ENCODE measurements at places on chromosomes 6 and 20. TPM values are rescaled to one million over a fixed set of nuclear protein-coding genes. Genes with fewer than 3 reads are reported as not detected.
A peak's percentile ranks its signal among the peaks of the same experiment; 100 is the strongest.

GRCh38 chr6:31614075-31614619, 887 bp upstream of the AIF1 start:
- DNase-seq = no peak

GRCh38 chr6:157050537-157051265, 272.6 kb downstream of the TMEM242 start:
- no peak for DNase-seq

GRCh38 chr6:117829594-117830319, 77.3 kb upstream of the SLC35F1 start:
- DNase-seq = no peak

DNA sequence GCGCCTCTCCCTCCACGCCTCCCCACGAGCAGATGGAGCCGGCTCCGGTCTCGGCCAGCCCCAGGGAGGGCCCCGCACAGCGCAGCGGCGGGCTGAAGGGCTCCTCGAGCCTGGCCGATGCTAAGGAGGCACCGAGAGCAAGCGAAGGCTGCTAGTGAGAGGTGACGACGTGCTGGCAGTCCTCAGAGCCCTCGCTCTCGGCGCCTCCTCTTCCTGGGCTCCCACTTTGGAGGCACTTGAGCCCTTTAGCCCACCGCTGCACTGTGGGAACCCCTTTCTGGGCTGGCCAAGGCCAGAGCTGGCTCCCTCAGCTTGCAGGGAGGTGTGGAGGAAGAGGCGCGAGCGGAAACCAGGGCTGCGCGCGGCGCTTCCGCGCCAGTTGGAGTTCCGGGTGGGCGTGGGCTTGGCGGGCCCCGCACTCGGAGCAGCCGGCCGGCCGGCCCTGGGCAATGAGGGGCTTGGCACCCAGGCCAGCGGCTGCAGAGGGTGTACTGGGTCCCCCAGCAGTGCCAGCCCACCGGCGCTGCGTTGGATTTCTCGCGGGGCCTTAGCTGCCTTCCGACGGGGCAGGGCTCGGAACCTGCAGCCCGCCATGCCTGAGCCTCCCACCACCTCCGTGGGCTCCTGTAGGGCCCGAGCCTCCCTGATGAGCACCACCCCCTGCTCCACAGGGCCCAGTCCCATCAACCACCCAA, 2.5 kb upstream of the TMEM14C start:
- DNase-seq = peak; percentile 78

DNA sequence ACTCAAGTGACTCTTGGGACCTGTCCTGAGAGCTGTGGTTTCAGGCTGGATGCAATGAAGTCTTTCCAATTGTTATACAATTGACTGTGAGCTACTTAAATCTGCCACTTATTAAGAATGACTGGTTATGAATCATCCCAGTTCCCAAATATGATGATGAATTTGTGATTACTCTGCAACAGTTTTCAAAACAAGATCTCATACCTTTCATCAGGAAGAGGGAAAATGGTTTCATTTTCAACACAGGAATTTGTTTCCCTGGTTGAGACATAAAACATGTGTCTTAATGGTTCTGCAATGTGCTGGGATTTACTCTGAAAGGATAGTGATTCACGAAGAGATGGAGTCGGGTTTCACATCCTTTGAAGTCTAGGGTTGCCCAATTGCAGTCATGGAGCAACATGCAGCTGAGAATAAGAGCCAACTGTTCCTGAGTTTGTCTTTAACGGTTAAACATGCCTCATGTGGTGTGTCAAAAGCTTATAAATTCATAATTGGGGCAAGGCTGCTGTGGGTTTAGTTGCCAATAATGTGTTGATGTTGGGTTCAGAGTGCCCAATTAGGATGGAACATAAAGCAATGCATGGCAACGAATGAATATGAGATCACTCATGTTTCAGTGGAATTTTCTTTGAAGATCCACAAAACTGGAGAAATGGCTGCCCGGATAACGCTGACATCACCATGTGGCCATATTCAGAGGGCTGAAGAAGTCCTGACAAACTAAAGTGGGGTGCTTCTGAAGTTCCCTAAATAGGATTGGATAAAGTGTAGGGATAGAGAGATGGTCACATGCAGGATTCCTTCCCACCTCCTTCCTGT, 41.0 kb downstream of the CYP24A1 start:
- DNase-seq = no peak

DNA sequence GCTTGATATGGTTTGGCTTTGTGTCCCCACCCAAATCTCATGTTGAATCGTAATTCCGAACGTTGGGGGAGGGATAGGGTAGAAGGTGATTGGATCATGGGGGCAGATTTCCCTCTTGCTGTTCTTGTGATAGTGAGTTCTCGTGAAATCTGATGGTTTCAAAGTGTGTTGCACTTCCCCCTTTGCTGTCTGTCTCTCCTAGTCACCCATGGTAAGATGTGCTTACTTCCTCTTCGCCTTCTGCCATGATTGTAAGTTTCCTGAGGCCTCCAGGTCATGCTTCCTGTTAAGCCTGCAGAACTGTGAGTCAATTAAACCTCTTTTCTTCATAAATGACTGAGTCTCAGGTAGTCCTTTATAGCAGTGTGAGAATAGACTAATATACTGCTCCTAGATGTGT, 19.9 kb downstream of the PFDN4 start:
- no peak for DNase-seq

DNA sequence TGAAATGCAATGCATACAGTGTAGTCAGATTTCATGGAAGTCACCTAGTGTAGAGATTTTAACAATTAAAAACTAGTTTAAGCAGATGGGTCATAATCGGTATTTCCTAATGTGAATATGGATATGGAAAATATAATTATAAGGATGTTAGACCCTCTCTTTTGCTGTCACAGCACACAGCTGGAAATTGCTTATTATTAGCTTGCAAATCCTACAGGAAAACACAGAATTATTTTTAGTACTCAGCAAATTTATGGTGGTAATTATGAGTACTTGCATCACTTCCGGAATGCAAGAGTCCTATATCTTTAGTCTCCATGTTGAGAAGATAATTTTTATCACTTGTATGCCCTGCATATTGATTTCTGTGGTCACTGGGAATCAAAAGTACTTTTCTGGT, 993.6 kb downstream of the KIF16B start:
- no peak for DNase-seq

DNA sequence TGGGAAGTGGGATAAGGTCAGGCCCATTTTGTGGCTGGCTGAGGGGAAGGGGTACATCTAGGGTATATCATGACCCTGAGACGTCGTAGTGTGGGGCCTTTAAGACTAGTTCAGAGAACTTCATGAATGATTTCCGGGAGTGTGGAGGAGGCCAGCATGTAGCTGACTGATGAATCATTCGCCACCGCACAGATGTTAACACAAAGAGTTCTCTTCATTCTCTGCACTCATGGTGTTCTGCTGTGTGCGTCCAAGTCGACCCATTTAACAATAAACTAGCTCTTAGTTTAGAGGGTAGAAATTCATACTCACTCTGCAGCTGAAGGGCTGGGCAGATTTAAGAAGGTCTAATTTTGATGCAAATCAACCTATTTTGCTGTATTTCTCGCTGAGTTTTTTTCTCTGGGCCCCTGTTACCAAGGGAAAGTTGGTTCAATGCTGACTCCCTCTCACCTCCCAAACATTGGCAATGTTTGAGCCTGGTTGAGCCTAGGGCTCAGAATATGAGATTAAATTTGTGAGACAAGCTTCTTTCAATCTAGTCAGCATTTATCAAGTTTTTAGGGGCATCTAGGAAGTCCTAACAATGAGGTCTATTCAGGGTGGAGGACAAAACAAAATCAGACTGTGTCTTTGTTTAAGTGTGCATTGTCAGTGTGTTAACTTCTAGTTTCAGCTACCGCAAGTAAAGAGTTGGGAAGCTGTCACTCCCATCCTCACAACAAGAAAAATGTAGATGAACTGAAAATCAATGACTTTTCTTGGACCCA, 106.8 kb upstream of the CBLN4 start:
- DNase-seq = no peak

GRCh38 chr20:13670160-13670559, 31.4 kb upstream of the TASP1 start:
- DNase-seq = no peak

GRCh38 chr6:94045099-94045829, 625.9 kb upstream of the EPHA7 start:
- no peak for DNase-seq

GRCh38 chr20:10322073-10323012, 103.7 kb downstream of the SNAP25 start:
- no peak for DNase-seq

- DNase-seq = no peak
Observed at GRCh38 chr6:104404377-104404776, 455.3 kb downstream of the HACE1 start.

- DNase-seq = no peak
Observed at GRCh38 chr20:7702141-7702540, 238.1 kb downstream of the HAO1 start.

DNA sequence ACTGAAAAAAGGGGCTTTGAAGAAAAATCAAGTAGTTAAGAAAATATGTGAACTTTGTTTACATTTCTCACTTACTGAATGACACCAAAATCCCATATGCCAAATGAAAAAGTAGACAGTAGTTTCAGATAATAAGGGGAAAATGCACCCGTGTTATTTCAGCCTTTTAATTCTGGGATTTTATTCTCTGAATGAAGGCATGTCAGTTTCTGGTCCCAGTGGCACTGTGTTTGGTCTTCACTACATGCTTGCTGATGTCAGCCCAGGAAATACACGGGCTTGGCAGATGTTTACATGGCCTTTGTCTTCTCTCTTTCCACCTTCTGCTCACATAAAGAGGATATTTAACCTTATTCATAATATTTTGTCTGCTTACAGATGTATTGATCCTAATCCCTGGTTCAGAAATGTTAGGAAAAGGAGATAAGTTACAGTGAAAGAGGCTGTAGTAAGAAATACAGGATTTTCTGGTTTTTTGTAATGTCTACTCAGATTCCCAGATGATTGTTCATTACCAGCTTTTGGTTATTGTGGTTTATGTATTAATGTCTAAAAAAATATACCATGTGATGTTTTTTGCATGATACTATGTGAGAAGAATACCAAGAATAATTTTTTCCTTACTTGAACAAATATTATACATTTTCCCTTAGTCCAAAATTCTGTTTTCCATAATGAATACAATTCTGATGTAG, 27.7 kb downstream of the DSE start:
- DNase-seq = no peak

HLA-F gene
- 32.3 TPM for total RNA-seq

TDRD6 gene
- total RNA-seq = 0.30 TPM

GRCh38 chr6:157221049-157221816, 102.1 kb downstream of the TMEM242 start:
- DNase-seq = peak; percentile 90

GNAS-AS1 gene
- 0.35 TPM for total RNA-seq

GRCh38 chr6:6676910-6677441, 88.5 kb downstream of the LY86 start:
- peak; percentile 71 for DNase-seq

DNA sequence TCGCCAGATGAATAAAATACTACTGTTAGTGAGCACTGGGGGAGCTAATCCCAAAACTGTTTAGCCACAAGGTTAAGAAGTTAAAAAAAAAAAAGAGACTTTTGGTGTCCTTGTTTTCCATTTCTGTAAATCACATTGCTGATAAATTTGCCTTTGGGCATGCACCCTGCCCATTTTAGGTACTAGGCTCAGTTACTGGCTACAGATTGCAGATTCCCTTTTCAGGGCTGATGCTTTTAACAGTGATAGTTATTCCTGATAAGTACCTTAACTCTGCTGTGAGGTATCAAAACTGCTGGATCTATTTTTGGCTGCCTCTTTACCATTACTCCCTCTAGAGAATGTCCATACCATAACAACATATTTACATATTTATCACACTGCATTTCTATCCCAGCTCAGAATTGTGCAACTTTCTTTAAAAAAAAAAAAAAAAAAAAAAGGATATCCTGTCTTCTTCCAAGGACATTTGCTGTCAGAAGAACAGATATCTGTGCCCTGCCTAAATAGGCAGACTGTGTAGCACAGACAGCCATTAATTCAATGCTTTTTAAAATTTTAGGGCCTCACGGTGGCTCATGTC, 94.5 kb downstream of the SSR1 start:
- no peak for DNase-seq

All from left ventricle myocardium superior (tissue), 1 donor.